Hematopoietic multipotent progenitor cell treated with erythropoietin and hydrocortisone succinate and interleukin-3 and kit ligand, for 15 days (in vitro differentiated cells): ENCODE measurements at places on chromosomes 16 and 17.
A peak's percentile ranks its signal among the peaks of the same experiment; 100 is the strongest.

DNA sequence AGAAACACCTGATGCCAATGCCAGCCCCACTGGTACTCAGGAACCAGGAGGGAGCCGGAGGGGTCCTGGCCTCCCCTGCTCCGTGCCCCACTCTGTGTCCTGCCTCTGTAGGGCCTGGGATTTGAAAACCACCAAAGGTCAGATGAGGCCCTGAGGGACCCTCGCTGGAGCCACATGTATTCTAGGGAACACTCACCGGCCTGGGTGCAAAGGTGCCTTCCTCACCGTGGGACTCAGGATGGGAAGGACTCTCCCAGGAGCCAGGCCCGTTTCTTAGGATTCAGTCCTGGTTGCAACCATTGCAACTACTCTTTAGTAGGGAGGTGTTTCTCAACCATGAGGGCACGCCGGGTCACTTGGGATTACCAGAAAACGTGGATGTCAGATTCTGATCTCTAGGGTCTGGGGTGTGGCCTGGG lies 74.6 kb downstream of the N4BP1 start:
- no peak for DNase-seq

DNA sequence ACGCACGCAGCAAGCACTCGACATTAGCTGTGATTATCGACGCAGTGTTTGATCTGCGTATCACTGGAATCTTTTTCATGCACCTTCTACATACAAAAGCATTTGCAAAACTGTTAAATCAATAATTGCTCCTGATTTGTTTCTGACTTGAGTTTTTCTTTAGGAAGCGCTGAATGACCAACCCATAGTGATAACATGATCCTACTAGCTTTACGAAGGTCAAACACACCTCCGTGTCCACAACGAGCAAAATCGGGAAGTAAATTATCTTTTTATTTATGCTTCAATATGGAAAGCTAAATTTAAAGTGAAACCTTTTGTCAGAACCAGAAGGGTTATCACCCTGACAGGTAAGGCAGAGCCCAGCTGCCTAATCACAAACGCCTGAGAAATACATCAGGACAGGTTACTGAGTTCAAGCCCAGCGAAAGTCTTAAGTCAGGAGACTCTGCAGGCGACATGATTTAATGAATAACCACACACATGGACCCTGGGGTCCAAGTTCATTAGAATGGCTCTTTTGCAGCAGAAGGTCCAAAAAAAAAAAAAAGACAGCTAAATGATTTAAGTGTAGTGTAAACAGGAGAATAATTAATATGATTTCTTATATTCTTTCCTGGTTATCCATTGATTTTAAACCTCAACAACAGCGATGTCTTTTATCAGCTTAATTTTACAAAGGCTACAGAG lies 104.2 kb downstream of the ADCY9 start:
- DNase-seq = no peak

DNA sequence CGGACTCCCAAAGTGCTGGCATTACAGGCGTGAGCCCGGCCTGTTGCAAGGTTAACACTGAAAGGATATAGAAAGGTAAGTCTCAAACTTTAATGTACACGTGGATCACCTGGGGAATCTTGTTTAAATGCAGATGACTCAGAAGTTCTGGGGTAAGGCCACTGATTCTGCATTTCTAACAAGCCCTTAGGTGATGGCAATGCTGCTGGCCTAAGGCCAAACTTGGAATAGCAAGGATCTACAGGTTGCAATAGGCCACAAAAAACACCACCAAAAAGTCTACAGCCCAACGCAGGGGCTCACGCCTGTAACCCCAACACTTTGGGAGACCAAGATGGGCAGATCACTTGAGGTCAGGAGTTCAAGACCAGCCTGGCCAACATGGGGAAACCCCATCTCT lies 4.2 kb downstream of the CMTM4 start:
- no peak for DNase-seq

GRCh38 chr17:73210002-73210678 lies 17.3 kb downstream of the COG1 start:
- DNase-seq = peak; percentile 78

GRCh38 chr17:71809537-71809936 lies 311.3 kb upstream of the SOX9 start:
- no peak for DNase-seq

DNA sequence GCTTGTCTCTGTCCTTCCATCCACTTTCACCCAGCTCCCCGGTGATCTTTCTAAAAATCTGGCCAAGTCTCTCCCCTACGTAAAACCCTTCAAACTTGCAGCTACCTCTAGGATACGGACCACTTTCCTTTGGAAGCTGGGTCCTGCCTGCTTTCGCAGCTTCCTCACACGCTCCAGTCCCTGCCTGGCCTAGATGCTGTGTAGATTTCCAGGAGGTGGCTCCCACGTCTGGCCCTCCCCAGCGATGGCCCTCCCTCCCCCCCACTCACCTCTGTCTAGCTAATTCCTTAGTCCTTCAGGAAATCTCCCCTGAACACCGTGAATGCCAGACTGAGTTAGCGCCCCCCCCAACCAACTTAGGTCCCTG lies 579 bp upstream of the LRRC59 start:
- no peak for DNase-seq

GRCh38 chr16:24499193-24499814 lies 40.1 kb upstream of the RBBP6 start:
- DNase-seq = no peak

- DNase-seq = no peak
Observed at GRCh38 chr17:63786971-63787711, 13.2 kb downstream of the DDX42 start.

DNA sequence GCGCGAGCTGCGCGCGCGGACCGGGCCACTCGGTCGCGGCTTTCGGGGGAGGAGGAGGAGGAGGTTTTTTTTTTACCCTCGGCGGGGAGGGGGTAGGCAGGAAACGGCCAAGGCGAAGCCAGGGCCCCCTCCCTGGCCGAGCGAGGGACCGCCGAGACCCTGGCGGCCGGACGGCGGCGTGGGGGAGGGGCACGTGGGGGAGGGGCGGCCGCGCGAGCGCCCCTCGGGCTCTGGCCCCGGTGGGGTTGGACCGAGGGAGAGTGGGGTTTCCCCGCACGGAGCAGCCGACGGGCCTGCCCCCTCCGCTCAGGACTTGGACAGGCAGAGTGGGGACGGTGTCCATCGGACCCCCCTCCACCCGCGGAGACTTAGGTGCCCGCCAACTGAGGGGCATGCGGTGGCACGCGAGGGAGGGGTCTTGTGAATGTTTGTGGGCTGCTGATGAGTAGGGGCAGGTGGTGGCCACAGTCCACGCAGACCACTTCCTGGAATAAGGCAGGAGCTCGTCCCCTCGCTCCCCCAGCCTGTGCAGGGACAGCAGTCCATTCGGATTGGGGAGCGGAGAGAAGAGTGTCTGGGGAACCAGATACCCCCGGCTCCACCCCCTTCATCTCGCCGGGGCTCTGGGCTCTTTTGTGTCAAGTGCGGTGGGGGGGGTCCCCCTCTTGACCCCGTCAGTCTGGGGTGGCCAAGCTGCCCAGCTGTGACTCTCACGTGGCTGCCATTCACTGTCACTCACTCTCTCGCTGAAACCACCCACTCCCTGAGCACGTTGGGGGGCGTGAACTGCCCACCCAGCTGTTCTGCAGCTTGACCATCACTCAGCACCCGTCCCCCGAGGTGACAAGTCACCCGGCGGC lies 3.0 kb upstream of the CHD3 start:
- no peak for DNase-seq

DNA sequence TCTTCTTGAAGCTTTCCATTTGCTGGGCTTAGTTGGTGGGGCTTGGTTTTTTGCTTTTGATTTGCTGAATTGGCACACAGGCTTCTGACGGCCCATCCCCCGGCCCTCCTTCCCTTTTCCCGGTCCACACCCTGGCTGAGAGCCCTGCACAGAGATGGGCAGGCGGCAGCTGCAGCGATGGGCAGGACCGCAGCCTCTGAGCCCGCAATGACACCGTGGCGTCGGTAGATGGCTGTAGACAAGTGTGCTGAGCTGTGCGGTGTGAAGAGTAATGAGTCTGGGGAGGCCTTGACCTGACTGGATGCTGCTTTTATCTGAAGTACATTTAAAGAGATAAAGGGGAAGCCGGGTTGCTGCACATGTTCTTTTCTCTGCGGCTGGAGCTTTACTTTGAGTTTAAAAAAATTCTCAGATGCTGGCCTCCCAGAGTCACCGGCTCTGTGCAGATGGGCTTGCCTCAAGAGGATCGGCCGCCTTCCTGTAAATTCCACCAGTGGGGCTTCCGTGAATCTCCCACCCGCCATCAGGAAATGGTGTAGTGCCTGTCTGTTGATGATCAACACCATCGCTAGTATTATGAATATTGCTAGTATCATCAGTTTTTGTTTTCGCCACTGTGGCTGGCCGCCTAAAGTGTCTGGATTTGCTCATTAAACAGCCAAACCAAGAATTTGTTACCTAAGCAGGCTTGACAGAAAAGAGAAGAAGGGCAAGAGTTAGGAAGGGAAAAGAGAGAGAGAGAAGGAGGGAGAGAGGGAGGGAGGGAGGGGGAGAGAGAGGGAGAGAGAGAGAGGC lies 245.6 kb upstream of the RBFOX1 start:
- no peak for DNase-seq

GRCh38 chr17:901191-901950 lies 78.2 kb downstream of the NXN start:
- DNase-seq = no peak

- DNase-seq = no peak
Observed at GRCh38 chr17:18267927-18268711, 7.7 kb downstream of the MIEF2 start.

DNA sequence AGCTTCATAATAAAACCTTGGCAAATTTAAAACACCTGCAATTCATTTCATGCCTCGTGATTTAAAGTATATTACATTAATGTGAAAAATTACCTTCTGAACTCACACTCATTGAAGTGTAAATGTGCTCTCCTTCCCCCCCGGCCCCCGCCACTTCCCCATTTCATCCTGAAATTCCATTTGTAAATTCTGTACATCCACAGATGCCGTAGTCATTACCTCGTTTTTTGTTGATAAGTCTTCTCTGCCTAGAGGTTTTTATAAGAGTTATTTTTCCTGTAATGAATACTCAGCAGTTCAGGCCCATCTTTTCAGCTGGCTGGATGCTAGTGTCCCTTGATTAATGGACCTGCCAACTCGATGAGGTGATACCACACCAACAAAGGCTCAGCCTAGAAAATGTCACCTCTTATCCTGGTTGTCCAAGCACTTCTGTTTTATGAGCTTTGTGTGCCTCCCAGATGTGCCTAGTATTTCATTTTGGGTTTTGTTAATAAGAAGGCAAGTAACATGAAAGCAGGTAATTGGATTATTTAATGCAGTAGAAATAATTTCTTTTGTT lies 64.8 kb upstream of the KIFC3 start:
- DNase-seq = no peak

- no peak for DNase-seq
Observed at GRCh38 chr17:72511242-72511641, 390.4 kb downstream of the SOX9 start.
